ENCODE measurements at places on chromosomes 6 and 20. TPM values are rescaled to one million over a fixed set of nuclear protein-coding genes. Genes with fewer than 3 reads are reported as not detected.

B3GAT2 gene
- not detected for total RNA-seq

TRDN gene
- total RNA-seq: not detected

DNA sequence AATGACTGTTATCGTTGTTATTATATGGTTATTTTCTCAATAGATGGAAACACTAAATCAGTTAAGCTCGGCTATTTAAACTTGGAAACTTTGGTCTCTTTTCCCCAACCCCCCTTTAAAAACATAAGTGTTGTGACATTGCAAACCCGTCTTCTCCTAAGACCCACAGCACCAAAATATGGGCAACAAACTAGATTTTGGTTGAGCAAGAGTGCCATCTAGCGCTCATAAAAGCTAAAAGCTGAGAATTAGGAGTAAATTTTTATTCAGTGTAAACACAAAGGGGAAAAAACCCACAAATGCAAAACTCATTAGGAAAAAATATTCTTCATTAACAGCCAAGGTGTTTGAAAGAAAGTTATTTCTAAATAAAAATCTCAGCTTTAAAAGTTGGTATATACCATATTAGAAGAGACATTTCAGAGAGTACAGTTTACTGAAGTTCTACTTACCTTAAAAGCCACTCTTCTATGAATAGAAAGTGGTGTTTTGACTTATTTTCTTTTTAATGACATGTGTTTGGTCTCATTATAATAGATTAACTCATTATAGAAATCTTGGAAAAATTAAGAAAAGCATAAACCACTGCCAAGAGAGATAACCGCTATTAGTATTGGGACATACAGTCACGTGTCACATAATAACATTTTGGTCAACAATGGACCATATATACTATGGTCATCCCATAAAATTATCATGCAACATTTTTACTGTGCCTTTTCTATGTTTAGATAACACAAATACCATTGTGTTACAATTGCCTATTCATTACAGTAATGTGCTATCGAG, 21.1 kb downstream of the SESN1 start:
- DNase-seq: peak; percentile 68

POPDC3 gene
- total RNA-seq: 66.4 TPM

ZFAND3 gene
- 11.5 TPM for total RNA-seq

- peak; percentile 0 for DNase-seq
Observed at GRCh38 chr6:23690453-23691049, 435.5 kb upstream of the NRSN1 start.

ASIP gene
- not detected for total RNA-seq

GRCh38 chr6:72626126-72626525, 4.3 kb downstream of the KCNQ5 start:
- DNase-seq: no peak

BCLAF1 gene
- 75.3 TPM for total RNA-seq

ESR1 gene
- total RNA-seq: not detected

SLPI gene
- total RNA-seq: not detected

CCDC170 gene
- not detected for total RNA-seq

DNA sequence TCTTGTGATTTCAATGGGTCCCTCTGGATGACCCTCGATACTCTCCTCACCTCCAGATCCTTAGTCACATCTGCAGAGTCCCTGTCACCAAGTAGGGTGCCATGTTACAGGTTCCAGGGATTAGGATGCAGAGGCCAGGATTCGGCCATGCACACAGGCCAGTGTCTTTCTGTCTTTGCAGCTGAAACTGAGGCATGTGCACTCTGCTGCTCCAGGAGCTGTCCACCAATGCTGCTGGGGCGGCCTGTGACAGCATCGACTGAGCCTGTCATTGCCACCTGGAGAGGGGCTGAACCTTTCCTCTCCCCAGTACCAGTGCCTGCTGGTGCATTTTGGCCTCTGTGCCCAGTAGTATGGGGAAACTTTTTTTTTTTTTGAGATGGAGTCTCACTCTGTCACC, 4.4 kb upstream of the RBM38 start:
- no peak for DNase-seq

GRCh38 chr6:30824698-30825097, 59.6 kb upstream of the DDR1 start:
- DNase-seq: no peak

DNA sequence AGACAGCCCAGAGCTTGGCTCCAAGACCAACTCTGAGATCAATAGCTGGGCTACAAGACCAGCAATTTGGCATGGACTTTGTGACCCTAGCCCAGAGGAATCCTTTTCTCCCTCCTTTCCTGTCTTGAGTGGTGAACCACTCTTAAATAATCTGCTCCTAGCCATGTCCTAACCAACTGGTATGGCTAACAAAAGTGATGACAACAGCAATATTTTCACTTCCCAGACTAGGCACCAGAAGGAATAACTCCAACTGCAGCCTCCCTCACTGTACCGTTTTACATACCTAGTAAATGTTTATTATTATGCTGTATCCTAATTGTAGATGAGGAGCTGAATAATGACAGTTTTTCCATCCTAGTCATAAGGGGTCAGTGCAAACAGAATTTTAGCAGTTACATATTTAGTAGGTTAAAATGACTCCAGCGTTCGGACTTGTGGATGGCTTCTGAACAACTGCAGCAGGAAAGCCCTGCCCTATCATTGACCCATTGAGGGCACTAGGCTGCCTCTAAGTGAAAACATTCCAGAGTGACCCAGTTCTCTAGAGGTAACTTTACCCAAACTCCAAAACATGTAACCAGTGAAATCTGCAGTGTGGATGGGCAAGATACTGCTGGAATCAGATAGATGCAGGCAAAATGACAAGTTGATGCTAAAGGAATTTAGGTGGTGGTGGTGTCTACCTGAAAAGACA, 77.1 kb downstream of the SH3BGRL2 start:
- no peak for DNase-seq

TGM6 gene
- not detected for total RNA-seq

DNA sequence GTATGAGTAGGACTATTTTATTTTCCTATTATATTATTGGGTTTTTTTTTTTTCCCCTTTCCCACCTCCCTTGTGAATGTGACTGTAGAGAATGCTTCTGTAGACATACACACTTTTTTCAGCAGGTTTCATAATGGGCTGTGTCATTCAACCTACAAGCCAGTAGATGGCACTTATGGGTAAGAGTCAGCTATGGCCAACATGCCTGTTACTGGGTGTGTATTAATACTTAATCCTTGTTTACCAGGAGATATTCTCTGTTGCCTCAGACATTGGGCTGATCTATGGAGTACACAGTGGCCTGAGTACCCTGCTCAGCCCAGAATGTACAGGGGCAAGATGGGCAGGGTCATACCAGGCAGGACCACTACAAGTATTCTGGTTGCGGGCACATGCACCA, 382.5 kb downstream of the EPHA7 start:
- no peak for DNase-seq

DNA sequence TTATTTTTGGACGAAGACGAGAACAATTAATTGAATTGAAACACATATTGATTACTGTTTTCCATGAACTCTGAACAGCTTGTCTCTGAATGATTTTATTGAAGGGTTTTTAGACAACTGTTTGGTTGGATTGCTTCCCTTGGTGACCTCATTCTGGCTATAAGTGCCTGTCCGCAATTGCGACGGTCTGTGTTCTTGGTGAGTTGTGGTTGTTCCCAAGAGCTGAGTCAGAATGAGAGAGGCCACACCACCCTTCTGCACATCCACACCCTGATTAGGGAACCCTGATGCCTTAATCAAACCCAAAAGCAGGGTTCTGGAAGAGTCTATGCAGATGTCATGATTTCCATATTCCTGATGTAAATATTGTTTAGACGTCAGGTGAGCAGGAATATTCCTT, 747.0 kb downstream of the PTPRT start:
- no peak for DNase-seq

- no peak for DNase-seq
Observed at GRCh38 chr6:31055441-31055840, 45.2 kb downstream of the MUC22 start.

DNA sequence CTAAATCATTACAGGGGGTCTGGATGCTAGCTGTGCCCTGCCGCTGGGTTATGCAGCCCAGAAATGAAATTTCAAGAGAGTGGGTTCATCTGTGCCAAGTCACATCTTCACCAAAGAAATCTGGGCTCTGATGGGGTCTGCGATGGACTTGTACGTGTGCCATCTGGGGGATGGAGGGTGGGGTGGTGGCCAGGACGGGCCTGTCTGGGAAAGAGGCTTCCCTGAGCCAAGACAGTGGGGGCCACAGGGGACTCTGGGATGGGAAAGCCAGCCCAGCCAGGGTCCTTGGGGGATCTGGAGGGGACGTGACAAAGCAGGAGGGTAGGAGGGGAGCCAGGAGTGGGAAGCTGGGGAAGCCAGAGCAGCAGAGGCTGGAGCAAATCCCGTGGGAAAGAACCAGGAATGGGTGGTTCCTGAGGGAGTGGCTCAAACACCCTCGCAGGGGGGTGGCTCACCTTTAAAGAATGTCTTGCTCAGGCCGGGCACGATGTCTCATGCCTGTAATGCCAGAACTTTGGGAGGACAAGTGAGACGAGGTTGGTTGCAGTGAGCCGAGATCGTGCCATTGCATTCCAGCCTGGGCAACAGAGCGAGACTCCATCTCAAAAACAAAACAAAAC, 36.3 kb upstream of the SULF2 start:
- DNase-seq: peak; percentile 69

GRCh38 chr6:122014961-122015360, 384.5 kb upstream of the HSF2 start:
- peak; percentile 57 for DNase-seq

DNA sequence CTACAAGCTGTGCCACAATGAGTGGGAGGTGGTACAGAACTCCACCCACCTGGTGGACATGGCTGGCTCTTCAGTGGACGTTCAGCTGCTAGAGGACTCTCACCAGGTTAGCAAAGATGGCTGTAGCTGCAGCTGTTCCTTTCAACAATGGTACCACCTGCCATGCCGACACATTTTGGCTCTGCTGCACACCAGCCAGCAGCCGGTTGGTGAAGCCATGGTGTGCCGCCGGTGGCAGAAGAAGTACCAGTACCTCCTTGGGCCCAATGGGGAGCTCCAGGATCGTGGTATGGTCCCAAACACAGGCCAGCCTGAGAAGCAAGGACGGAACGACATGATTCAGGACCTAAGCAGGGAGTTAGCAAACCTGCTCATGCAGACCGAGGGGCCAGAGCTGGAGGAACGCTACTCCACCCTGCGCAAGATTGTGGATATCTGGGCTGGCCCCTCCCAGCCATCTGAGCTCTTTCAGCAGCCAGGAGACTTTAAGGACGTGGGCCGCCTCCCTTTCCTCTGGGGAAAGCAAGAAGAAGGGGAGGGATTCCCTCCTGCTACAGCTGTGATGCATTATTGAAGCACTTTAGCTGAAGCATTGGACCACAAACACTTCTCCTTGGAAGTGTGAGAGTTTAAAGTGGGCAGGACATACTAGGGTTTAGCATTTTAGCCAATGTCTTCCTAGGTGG, 2.8 kb upstream of the ZSWIM1 start:
- DNase-seq: no peak

NRN1 gene
- 32.8 TPM for total RNA-seq

GRCh38 chr20:24407151-24407550, 62.3 kb upstream of the SYNDIG1 start:
- no peak for DNase-seq
